ENCODE measurements at places on chromosomes 2 and 18.
A peak's percentile ranks its signal among the peaks of the same experiment; 100 is the strongest.

GRCh38 chr2:96325041-96325883, at the start of gene ITPRIPL1:
TSS of gene ITPRIPL1 (plus strand) at chr2:96325317. CDS start at chr2:96325840, 523 bp downstream.
- DNase-seq = peak; percentile 74

DNA sequence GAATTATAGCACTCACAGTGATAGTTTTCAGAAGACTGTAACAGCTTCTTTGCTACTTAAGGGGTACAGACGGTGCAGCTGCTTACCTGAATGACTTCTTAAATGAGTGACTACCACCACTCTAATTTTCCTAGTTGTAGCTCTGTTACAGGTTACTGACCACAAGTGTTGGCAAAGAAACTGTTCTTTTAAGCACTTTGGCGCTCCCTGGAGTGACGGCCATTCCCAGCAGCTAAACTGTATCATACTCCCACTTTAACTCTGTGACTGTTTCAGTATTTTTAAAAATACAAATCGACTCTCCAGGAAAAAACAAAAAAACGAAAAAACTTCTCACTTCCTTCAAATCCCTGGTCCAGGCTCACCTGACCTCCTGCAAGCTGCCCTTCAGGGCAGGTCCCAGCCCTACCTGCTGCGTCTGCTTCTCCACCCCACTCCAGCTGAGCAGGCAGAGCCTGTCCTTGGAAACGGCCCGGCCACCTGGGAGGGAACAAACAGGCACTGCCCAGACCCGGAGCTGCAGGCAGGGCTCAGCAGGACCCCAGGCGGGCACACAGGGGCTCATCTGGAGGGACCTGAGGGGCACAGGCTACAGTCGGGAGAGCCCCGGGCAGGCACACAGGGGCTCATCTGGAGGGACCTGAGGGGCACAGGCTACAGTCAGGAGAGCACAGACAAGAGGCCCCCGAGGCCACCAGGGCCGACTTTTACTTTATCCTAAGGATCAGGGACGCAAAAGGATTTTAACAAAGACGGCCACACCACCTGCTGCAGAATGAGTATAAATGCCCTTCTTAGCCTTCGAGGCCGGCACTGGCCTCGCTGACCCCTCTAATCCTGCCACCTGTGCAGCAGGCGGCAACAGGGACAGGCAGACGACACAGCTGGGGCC, 24.5 kb downstream of the SLC66A2 start:
- no peak for DNase-seq

DNA sequence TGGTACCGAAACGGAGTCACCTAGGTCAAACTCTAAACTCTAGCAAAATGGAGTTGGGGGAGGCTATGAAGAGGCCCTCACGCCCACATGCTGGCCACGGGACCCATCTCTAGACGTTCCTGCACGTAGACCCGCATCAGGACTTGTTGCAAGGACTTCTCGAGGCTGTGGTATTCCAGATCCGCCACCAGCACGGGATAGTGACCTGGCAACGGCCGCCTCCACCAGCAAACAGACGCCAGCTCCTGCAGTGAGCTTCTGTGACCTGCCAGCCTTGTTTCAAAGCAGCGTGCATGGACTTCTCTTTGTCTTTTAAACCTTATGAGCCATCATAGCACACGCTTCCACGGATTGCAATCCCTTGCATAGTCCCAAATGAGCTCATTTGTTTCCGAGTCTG, 40.3 kb upstream of the RALBP1 start:
- DNase-seq = no peak

DNA sequence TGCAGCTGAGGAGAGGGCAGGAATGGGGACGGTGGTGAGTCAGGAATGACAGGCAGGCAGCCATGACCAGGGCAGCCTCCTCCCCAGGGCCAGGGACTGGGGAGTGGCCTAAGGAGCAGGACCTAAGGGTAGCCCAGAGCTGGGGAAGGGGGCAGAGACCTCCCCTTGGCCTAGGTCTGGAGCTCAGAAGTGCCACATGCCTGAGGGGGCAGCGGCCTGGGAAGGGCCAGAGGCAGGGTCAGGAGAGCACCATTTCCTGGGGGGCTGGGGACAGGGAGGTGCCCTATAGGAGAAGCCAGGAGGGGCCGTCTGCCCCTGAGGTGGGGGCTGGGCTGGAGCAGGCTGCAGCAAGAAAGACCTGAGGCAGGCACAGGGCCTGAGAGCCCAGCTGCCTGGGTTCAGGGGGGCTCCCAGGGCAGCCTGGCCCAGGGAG, 20.9 kb downstream of the CFLAR start:
- no peak for DNase-seq

GRCh38 chr18:23735021-23735464, 45.8 kb downstream of the LAMA3 start:
- no peak for DNase-seq

- DNase-seq = no peak
Observed at GRCh38 chr2:226818930-226819329, 16.9 kb upstream of the RHBDD1 start.

GRCh38 chr2:48545244-48545643, 15.3 kb downstream of the STON1 start:
- DNase-seq = peak; percentile 11

GRCh38 chr2:168194784-168195522, 52.4 kb downstream of the STK39 start:
- no peak for DNase-seq

DNA sequence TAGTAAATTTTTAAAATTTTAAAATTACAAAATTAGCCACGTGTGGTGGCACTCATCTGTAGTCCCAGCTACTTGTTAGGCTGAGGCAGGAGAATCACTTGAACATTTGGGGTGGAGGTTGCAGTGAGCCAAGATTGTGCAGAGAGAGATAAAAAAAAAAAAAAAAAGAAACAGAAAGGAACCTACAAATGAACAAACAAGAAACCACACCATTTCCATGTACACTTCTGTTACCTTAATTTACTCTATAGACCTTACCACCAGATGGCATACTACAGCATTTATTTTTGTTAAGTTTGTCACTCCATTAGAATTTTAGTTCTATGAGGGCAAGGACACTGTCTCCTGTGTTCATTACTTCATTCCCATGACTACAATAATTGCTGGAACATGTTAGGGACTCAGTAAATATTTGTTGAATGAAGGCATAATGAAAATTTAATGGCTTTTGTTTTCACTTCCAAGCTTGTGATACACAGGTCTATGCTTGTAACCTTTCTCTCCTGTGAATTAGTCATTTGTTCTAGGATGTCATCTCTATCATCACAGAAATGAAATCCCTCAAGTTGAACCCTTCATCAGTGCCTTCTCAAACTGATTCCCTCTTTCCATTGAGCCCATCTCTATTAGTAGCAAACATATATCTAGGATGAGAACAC, 76.0 kb downstream of the ARHGAP15 start:
- peak; percentile 58 for DNase-seq

- DNase-seq = no peak
Observed at GRCh38 chr2:191797500-191797899, 49.4 kb downstream of the CAVIN2 start.

DNA sequence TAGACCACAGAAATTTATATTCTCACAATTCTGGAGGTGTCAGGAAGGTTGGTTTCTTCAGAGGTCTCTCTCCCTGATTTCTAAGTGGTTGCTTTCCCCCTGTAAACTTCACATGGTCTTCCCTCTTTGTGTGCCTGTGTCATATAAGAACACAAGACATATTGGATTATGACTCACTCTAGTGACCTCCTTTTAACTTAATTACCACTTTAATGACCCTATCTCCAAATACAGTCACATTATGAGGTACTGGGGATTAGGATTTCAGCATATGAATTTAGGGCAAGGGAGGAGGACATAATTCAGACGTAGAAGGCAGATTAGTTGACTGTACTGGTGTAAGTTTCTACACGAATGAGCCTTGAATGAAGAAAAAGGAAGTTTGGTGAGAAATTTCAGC, 38.2 kb upstream of the EPHA4 start:
- no peak for DNase-seq

GRCh38 chr2:42792087-42792582, 248 bp downstream of the HAAO start:
- DNase-seq = no peak

DNA sequence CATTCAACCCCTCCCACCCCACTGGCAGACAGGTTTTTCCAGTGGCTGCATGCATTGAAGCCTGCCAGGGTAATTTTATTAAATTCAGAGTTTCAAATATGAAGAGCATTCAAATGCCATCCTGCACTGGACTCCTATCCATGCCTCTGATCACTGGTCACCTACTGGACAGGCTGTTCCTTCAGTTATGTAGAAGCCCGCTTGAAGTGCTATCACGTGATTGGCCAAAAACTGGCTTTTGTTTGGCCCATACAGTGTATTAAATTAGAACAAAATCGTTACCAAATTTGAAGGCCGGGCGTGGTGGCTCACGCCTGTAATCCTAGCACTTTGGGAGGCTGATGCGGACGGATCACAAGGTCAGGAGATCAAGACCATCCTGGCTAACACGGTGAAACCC, 464.1 kb downstream of the TSN start:
- no peak for DNase-seq

GRCh38 chr2:12060886-12061285, 314.5 kb downstream of the LPIN1 start:
- DNase-seq = no peak

DNA sequence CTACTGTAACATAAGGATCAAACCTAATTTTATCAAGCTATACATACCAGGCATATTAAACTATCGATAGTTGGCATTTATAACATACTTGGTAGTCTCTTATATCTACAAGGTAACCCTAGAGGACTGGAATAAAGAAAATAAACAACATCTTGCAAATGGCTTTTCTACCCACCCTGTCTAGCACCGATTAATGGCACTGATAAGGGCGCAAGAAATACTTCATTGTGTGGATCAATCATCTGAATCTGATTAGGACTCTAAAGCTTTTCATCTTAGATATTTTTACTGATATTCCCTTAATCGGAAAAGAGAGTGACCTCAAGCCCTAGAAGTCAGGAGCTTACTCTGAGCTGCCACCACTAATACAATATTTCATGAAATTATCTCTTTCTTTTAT, 1461.7 kb upstream of the PIK3C3 start:
- DNase-seq = no peak

DNA sequence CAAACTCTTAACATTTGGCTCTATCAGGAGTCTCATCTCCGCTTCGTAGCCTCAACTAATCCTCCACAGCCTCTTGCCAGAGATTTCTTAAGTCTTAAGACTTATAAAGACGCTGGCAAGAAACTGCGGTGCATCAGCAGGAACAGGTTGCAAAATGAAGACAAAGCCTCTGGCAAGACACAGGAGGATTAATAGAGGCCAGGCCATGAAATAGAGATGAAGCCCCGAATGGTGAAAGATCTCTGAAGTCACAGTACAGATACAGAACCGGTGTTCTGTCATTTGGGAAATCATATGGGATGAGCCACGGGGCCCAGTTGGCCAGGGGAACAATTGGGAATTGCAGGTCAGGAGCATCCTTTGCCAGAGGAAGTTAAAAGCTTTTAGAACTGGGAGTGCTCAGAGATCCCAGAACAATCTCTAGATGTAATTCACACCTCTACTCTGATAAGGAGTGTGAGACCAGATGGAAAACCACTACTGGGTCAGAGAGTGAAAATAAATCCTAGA, 190.9 kb upstream of the FOSL2 start:
- DNase-seq = no peak

GRCh38 chr2:206979922-206980321, 40.6 kb downstream of the CPO start:
- no peak for DNase-seq

- no peak for DNase-seq
Observed at GRCh38 chr2:202965810-202966460, 48.7 kb upstream of the NBEAL1 start.

GRCh38 chr2:72719416-72719815, 106.4 kb downstream of the EXOC6B start:
- no peak for DNase-seq

DNA sequence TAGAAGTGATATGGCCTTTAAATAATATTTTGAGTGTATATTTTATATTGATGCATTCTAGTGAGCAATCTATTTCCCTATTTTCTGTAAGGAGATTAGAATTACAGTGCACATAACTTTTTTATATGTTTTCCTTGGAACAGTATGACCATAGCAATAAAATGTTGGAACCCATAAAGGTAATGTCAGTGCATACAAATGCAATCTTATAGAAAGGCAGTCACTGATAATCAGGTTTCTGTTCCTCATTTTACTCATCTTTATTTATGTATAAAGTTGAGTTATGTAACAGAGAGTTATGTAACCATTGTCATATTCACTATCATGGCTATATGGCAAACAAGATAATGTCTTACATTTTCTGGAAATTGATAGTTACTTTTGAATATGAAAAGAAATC, 179.9 kb upstream of the NETO1 start:
- DNase-seq = no peak

GRCh38 chr18:62781262-62781661, 65.9 kb downstream of the PHLPP1 start:
- no peak for DNase-seq

DNA sequence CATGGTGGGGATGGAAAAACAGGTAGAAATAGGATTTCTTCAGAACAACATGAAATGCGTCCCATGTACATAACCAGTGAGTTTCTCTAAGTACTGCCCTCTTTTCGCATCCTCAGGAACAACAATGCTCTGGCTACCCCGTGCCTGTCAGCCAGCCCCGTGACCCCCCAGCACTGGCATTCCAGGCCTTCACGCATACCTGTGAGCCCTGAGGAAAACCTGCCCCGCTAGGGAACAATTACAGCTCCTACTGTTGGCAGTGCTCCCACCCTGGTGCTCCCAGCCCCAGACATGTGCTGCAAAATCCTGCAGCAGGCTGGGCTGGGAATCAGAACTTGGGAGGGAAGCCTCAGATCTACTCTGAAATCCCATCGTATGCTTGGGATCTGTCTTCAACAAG, 9.1 kb downstream of the SMAD7 start:
- DNase-seq = no peak

DNA sequence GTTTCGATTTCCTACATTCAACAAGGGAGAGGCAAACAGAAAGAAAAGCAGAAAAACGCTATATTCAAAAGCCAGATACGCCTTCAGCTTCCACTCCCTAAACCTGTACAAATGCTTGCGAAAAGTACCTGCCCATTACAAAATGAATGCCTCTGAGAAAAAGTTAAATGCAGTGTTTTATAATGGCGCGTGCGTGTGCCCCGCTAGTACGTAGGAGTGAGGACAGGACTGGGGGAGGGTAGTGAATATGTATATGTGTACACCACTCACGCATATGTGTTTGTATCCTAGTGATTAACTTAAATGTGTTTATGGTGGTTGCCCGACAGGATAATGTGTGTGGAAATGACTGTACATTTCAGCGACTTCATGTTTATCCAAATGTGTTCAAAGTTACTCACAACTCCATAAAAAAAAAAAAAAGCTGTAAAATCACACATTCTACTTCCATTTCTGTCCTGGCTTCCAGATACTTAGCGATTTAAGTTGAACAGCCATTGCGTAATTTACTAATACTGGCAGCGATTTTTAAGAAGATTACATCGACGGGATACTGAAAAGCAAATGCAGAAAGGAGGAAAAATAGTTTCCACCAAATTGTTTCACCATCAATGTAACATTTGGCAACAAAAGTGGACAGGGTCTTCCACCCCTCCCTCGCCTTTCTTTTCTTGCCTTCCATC, 1.3 kb downstream of the NEUROD1 start:
- DNase-seq = no peak

GRCh38 chr2:1708476-1709334, 35.6 kb downstream of the PXDN start:
- DNase-seq = no peak

- no peak for DNase-seq
Observed at GRCh38 chr2:26672112-26672817, 20.3 kb upstream of the KCNK3 start.

- no peak for DNase-seq
Observed at GRCh38 chr2:95310651-95311050, 13.5 kb downstream of the KCNIP3 start.
